ENCODE measurements at places on chromosomes 3 and 15. TPM values are rescaled to one million over a fixed set of nuclear protein-coding genes. Genes with fewer than 3 reads are reported as not detected.

DNA sequence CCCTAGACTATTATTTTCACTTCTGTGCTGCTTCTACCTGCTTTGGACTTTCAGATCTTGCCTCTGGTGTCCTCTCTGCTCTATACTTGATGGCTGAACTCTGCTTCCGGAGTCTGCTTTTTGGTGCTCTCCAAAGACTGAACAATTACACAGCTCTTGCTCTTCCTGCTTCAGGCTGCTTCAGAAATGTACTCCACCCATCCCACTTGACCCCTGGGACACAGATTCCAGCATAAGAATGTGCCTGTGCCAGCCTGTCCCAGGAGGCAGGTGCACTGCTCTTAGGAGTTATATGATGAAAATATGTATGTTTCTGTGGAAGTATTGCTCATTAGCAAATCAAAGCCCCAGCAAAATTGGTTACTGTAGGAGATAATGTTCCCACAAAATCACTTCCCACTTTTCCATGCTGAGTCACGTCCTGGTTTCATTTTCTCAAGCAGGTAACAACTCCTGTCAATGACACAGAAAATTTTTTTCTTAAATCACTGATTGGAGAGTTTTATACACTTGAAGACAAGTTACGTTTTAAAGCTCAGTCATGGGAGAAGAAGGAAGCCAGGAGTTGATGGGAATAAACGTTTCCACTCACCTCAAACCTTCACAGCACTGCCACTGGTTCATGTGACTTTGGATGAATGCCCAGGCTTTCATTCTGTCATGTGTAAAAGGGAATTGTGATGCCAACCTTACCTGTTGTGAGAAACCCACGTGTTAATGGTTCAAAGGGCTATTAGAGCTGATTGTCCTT is 239.4 kb upstream of the ZPLD1 start:
- DNase-seq: no peak

The SLC28A1 gene
- not detected for total RNA-seq

The GOLGA6A gene
- not detected for total RNA-seq

The BNC1 gene
- not detected for total RNA-seq

DNA sequence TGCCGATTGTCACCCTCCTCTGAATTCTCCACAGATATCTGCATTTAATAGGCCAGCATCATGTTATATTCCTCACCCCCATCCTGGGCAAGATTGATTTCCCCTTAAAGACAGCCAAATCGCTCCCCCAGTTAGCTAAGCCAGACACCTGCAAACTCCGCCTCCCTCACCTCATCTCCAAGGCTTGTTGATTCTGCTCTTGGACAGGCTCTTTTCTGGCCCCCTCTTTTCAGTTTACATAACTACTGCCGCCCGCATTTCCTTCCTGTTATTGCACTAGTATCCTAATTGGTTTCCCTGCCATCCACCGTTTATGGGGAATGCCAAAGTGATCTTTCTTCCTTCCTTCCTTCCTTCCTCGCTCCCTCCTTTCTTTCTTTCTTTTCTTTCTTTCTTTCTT is 214.7 kb upstream of the MRPL3 start:
- DNase-seq: no peak

All from SK-MEL-5 (cell line).